ENCODE measurements at places on chromosomes 5 and 9. TPM values are rescaled to one million over a fixed set of nuclear protein-coding genes. Genes with fewer than 3 reads are reported as not detected.

SPINK7 gene
- not detected for total RNA-seq

HTR1A gene
- total RNA-seq: 0.52 TPM

PARP8 gene
- 47.6 TPM for total RNA-seq

TMEM171 gene
- not detected for total RNA-seq

CER1 gene
- not detected for total RNA-seq

GRCh38 chr5:145429170-145429569, 406.0 kb downstream of the PRELID2 start:
- no peak for DNase-seq

- DNase-seq: no peak
Observed at GRCh38 chr5:92633875-92634487, 947.0 kb downstream of the NR2F1-AS1 start.

- DNase-seq: peak; percentile 87
Observed at GRCh38 chr9:114616684-114617520, 5.8 kb downstream of the TMEM268 start.

Data from aorta (tissue), 5 donors.